ENCODE measurements at places on chromosomes 6 and 20.

GRCh38 chr6:136820561-136820960 lies 1.8 kb upstream of the PEX7 start:
- DNase-seq = no peak

GRCh38 chr6:111462770-111463391 lies 20.1 kb downstream of the REV3L start:
- no peak for DNase-seq

DNA sequence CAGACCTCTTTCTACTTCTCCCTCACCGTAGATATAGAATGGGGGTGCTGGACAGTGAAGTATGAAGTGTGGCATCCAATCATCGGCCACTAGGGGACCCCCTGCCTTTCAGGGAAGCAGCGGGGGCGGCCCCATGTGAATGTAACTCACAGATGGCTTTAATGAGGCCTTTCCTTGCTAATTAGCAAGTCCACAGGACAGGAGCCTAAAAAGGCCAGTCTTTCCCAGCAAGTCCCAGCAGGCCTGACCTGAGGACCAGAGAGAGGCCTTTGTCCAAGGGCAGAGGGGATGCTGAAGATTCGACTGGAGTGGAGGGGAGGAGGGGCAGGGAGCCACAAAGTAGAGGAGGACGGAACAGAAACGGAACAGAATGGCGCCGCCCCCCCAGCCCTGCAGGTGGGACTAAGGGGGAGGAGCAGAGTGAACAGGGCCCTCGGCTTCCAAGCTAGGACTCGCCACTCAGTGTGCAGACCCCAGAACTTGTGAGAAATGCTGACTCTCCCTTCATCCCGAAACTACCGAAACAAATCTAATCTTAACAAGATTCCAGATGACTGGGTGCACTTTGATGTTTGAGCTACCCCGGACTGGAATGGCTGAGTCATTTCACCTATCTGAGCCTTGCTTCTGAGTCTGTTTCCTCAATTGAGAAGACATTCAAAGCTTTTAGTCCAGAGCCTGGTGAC lies 5.8 kb downstream of the C6orf132 start:
- DNase-seq = no peak

DNA sequence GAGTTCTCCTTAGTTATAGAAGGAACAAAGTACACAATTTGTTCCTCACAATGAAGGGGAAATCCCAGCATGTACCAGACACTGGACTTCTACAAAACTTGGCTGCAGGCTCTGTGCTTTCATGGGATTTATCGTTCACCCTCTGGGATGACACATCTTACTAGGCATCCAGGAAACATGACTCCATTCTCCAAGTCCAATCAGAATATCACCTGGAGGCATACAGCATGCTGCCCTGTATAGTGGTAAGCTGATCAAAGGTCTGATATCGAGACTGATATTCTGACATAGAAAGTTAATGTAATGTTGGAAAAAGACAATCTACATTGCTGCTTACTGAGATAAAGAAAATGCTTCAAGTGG lies 6.7 kb downstream of the RWDD2A start:
- DNase-seq = no peak

DNA sequence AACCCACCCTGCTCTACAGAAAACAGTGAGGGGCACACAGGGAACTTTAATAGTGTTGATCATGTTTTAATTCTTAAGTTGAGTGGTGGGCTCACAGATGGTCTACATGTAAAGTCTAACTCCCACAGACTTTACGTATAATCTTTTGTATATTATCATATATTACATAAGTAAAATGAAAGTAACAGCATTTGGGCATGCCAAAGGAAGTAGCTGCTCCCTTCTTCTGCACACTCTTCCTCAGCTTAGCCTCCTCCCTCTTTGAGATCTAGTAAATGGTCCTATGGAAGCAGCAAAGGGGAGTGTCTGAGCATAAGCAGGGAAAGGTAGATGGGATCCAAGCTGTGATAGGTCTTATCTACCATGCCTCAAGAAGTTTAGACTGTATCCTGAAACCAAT lies 11.2 kb downstream of the MED20 start:
- DNase-seq = no peak

DNA sequence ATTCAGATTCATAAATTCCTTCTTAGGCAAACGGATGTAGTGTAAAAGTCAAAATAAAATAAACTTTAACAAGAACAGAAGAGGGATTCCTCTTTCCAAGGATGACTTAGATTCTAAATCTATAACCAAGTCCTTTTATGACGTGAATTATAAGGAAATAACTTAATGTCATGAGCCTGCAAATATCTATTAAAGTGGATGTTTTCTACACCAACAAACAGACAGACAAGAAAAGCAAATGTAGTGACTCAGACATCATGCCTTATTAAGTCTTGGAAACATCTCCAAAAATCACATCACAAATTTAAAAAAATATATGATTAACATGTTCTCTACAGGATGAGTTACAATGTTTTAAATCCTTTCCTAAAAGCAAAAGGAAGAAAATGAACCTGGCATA lies 397.1 kb downstream of the ESR1 start:
- DNase-seq = no peak

DNA sequence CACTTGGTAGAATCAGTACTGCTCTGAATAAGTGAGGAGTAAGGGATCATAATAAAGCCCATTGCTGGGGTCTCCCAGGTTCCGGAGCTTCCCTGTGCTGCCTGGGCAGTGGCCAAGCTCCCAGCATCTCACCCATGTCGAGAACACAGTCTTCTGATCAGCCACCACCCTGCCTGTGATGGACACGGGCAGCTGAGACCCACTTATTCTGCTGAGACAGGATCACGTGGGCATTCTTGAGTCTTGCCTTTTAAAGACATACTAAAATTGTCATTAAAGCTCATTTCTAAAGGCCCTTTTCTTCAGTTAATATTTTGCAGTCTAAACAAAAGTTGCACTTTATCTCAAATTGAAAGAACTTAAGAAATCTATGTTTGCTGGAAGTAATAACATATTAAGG lies 42.7 kb upstream of the SLC22A2 start:
- no peak for DNase-seq

GRCh38 chr6:103750603-103751002 lies 1109.1 kb downstream of the HACE1 start:
- DNase-seq = no peak

GRCh38 chr6:28944412-28944865 lies 20.7 kb upstream of the TRIM27 start:
- no peak for DNase-seq

- DNase-seq = no peak
Measured at GRCh38 chr6:328136-328670, 35.9 kb downstream of the DUSP22 start.

DNA sequence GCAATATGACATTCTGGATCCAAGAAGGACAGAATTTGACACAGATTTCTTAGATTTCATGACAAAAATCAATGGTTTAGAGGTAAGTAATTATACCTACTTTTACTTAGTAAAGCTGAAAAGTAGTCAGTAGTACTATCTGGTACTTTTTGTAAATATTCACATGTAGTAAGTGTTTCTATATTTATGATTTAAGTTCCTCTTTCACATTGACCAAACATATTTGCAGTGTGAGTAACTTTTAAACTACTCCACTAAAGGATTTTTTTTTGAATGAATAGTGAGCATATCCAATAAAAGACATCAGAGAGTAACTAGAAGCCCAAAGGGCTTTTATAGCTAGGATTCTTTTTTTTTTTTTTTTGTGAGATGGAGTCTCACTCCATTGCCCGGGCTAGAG lies 60.8 kb downstream of the DNAH8 start:
- no peak for DNase-seq

DNA sequence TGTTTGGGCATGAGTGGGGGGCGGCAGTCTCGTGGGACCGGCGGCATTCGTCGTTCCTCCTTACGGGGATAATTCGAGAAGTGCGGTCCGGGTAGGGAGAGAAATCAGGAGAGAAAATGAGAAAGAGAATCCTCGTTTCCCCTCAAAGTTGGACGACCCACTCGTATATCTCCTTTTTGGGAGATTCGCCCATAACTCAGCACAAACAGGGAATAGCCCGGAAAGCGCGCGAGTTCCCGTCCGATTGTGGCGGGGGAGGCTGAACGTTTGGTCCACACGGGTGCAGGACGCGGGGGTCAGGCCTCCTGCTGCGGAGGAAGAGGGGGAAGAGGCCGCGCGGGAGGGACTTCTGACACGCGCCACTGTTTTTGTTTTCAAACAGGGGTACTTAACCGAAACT lies 42.4 kb downstream of the POPDC3 start:
- DNase-seq = no peak

GRCh38 chr6:166952121-166952520 lies 4.2 kb downstream of the RNASET2 start:
- DNase-seq = no peak

GRCh38 chr6:208364-208763 lies 83.9 kb upstream of the DUSP22 start:
- no peak for DNase-seq

DNA sequence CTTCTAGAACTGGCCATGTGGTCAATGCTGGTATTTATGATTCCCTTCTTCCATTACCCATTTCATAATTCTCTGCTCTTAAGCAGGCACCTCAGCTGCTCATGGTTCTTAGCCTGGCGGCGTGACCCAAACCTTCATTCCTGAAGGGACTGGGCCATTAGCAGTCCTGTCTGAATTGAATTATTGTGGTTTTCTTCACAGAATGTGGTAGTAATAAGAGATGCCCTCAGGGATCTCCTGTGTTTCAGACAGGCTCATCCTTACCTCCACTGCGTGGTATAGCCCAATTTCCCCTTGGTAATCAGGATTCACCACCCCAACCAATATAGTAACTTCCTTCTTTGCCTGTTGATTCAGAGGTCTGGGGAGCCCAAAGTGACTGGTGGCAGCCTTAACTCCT lies 37.6 kb downstream of the PKIB start:
- no peak for DNase-seq

DNA sequence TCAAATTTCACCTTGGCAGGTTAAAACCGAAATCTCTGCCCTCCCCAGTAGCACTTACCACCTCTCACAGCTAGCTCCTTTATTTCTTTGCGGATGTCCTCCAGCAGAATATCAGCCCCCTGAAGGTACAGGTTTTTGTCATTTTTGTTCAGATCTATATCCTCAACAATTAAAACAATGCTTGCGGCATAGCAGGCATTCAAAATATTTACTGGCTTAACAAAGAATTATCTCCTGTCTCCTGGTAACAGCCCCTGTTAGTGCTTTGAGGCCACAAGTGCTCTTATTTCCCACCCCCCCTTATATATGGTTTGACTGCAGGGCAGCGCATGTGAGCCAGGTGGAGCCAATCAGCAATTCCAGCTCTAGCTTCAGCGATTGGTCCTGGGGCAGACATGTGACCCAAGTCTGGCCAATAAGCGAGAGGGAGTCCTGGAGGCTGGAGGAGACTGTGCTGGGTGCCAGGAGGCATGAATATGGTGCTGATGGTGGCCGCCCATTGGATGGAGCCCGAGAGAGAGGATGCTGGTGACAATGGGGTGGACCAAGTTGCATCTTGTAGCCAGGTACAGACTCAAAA lies 21.0 kb downstream of the SULF2 start:
- no peak for DNase-seq

- no peak for DNase-seq
Measured at GRCh38 chr6:88596801-88597200, 366.6 kb downstream of the RNGTT start.

GRCh38 chr20:47317127-47317895 lies 39.2 kb downstream of the ZMYND8 start:
- peak; percentile 51 for DNase-seq

GRCh38 chr6:124396361-124396760 lies 565.9 kb upstream of the RNF217 start:
- DNase-seq = no peak

DNA sequence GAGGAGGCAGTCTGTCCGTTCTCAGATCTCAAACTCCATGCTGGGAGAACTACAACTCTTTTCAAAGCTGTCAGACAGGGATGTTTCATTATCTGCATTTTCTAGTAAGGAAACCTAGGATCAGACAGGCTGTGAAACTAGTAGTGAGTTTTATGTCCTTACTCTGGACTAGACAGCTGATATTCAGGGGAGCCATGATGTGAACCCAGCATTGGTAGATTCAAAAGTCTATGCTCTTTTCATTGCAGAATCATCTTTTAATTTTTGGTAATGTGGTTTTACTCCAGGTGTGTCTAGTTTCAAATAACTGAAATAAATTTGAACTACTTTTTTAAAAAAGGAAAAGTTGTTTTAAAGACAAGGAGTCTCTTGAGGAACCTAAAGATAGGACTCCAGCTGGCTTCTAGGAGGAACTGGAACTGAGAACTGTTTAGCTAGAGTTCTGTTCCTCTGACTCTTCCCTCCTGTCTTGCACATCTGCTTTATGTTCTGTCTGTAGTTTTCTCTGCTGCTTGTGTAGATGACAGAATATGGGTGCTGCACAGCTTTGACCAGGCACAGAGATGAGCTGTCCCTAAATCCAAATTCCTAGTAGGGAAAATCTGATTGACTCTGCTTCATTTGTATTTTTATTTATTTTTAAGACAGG lies 27.8 kb upstream of the RNF144B start:
- no peak for DNase-seq

DNA sequence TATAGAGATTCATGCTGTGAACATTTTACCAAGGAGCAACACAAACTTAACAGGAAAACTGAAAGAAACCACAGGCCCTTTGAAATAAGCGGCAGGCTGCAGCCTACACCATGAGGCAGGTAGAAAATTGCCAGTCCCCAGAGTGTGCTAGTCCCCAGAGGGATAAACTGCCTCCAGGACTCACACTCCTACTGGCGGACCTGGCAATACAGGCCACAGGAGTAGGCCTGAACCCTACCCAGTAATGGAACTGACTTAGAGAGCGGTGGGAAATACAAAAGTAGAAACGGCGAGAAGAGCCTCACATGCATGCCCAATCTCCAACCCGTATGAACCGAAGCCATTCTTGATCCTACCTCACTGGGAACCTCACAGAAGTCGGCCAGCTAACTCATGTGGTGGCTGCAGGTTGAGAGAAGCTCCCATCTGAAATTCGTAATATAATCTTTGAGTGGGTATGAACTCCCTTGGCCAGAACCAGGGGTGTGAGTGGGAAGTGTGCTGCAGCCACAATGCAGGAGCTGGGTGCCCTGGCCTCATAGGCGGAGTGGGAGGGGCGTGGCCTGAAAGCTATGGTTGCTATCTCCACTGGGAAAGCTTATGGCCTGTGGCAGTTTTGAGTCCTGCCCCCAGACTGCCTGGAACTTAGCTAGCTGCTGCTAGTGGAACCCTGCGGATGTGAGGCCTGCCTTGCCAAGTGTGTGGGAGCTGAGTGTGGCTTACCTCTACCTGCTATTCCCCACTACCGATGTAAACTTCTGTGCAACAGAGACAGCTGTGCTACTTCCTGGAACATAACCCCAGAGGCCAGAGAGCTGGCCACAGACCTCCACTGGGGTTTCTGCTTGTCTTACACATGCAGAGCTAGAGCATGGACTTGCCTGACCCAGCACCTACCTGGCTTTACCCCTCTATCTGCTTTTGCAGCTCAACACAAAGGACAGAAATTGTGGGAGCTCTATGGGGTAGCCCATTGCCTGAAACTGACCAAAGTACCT lies 146.5 kb upstream of the COL21A1 start:
- DNase-seq = no peak

GRCh38 chr20:20606050-20606449 lies 106.4 kb downstream of the RALGAPA2 start:
- DNase-seq = no peak

All from hypothalamus (tissue), 51 donors.